ENCODE measurements at places on chromosomes 2 and 18. TPM values are rescaled to one million over a fixed set of nuclear protein-coding genes. Genes with fewer than 3 reads are reported as not detected.

- DNase-seq: no peak
These were observed 103.3 kb upstream of the RBBP8 start for GRCh38 chr18:22829781-22830180.

DNA sequence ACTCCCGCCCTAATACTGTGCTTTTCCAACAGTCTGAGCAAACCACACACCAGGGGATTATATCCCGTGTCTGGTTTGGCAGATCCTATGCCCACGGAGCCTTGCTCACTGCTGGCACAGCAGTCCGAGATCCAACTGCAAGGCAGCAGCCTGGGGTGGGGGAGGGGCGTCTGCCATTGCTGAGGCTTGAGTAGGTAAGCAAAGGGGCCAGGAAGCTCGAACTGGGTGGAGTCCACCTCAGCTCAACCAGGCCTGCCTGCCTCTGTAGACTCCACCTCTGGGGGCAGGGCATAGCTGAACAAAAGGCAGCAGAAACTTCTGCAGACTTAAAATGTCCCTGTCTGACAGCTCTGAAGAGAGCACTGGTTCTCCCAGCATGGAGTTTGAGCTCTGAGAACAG, 44.2 kb downstream of the LNPK start:
- DNase-seq: peak; percentile 3

Gene ANKRD30BL
- not detected for total RNA-seq

GRCh38 chr2:219632760-219633105, 5.3 kb downstream of the SLC4A3 start:
- no peak for DNase-seq

DNA sequence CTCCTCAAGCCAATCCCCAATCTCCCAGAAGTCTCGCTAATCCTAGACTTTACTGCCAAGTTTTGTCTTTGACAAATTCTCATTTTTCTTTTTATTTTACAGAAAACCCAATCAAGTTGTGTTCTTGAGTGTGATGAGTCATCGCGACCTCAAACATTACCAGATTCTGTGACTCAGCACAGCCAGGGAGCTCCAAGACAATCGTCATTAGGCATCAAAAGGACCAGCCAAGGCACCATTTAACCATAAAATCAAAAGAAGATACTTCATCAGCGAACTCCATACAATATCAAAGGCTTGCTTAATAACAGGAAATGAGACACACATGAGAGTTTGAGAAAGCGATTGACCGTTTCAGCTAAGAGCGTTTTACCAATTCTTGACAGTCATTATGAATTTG, 146.2 kb upstream of the AGAP1 start:
- DNase-seq: no peak

DNA sequence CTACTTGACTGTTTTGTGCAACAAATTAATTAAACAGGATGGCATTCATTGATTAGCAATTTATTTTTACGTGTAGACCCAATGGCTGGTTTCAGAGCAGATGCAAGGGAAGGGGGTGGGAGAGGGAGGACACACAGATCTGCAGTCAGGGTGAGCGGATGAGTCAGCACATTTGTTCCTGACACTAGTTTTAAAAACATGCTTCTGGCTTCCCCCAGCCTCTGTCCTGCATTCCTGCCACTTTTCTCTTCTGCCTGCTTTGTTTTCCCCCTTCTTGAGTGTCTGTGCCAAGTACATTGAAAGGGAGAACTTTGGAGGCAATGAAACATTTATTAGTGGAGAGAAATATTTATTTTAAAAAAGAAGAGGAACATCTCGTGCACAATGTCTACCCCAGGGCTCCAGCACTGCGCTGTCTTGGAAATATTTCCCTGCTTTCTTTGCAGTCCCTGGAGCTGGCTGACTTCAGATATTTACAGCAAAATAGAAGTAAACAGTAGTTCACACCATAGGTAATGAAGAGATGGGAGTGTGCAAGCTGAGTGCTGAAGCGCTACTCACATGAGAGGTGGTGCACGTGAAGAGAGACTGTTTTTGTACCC, 52.2 kb downstream of the NRP2 start:
- DNase-seq: no peak

Gene GKN2
- total RNA-seq: not detected

Gene ASPRV1
- total RNA-seq: 0.81 TPM

- DNase-seq: no peak
These were observed 42.1 kb upstream of the KCNG2 start for GRCh38 chr18:79755496-79756142.

Gene E2F6
- 4.2 TPM for total RNA-seq

Gene CAPN14
- total RNA-seq: 0.20 TPM

Gene DES
- not detected for total RNA-seq

DNA sequence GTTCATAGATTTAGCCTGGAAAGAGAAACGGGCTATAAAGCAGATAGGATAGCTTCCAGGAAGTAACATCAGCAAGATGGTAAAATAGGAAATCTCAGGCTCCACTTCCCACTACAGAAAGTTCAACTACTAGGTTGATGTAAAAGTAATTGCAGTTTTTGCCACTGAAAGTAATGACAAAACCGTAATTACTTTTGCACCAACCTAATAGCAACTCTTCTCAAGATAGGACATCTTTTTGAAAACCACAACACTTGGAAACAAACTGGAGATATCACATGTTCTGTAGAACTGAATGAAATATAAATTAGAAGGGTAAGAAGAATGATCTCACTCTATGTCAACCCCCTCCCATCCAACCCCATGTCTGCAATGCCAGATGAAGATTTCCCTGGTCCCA, 1154.3 kb downstream of the BCL11A start:
- no peak for DNase-seq

Gene THSD7B
- total RNA-seq: not detected

GRCh38 chr18:59554796-59555335, 142.4 kb downstream of the CCBE1 start:
- DNase-seq: no peak

- DNase-seq: no peak
These were observed 119.1 kb downstream of the CDC42EP3 start for GRCh38 chr2:37552339-37552738.

GRCh38 chr2:60479226-60480088, 74.0 kb downstream of the BCL11A start:
- no peak for DNase-seq

DNA sequence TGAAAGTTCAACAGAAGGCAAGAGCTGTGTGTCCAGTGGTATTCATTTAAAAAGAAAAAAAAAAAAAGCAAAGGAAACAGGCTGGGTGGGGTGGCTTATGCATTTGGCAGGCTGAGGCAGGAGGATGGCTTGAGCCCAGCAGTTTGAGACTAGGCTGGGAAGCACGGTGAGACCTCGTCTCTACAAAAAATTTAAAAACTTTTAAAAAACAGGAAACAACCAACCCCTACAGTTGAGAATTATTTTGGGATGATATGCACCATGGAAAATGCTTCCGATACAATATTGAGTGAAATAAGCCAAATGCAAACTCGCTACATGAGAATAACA, 31.2 kb downstream of the PTPN18 start:
- no peak for DNase-seq

- no peak for DNase-seq
These were observed 42.4 kb upstream of the ATL2 start for GRCh38 chr2:38419499-38419898.

DNA sequence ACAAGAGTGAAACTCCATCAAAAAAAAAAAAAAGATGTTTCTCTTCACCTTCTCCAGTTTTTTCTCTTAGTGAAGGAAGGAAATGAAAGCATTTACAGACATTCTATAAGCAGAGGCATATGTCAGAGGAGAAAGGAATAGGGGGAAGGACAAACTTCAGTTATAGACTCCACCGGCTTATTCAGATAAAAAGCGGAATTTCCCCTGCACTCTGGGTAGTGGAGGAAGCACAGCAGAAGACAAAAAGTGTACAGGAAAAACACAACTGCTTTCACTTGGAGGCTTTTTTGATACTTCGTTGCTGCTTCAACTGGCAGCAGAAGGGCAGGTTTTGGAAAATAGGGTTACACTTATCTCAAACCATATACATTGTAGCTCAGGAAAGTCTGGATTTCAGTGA, 3.2 kb upstream of the MGAT4A start:
- DNase-seq: peak; percentile 70

Gene FOXD4L1
- total RNA-seq: not detected

DNA sequence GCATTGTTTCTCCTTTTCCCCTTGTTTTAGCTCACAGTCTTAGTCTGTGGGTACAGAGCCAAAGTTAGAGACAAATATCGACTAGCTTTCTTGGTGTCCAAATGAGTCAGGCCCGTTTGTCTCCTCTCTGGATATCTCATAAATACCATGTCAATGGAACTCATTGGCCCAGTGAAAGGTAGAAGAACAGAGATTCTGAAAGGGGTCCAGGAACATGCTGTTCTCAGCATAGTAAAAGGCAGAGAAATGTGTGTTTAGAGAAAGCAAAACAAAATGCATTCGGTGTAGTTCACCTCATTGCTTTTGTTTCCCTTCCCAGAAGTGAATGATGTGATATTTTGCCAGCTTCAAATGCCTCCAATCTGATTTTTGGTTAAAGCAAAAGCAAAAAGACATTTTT, 238.6 kb upstream of the SLC8A1 start:
- no peak for DNase-seq

DNA sequence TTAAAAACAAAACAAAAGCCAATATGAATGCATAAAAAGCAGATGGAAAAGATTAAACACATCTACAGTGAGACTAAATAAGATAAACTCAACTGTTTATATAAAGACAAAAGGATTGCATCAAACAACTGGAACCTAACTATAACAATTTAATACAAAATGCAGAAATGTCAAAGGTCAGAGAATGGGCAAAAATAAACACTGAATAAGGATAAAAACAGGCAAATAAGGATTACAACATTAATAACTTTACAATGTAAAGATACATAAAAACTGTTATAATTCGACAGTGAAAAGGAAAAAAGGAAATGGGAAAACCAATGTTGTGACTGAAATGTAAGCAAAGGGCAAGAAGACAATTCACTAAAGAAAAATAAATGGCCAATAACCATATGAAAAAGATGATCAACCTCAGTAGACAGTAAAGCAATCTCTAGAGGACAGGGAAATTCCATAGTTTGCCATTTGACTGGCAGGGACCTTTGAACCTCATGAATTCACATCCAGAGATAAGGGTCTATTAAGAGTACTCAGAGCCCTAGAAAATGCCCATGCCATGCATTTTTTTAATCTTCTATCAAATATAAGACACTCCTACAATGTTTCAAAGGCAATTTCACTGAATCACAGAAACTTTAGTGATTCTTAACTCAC, 83.7 kb downstream of the TMEM131 start:
- no peak for DNase-seq

GRCh38 chr18:63283305-63284094, 36.1 kb downstream of the BCL2 start:
- no peak for DNase-seq

DNA sequence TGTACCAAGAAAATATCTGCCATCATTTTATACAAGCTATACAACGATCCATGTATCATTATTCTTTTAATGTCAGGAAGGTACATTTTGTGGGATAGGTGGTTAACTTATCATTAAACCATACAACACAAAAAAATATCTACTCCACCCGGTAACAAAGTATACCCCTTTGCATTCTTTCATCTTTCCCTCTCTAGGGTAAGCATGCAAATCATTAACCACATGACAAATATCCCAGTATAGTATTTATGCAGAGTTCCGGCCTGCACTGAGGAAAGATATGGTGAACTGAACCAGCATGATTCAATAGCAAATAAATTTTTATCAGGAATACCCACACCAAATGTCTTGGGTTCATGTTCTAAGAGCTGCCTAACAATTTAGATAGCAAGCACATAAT, 22.5 kb upstream of the SULT1C2 start:
- DNase-seq: no peak

DNA sequence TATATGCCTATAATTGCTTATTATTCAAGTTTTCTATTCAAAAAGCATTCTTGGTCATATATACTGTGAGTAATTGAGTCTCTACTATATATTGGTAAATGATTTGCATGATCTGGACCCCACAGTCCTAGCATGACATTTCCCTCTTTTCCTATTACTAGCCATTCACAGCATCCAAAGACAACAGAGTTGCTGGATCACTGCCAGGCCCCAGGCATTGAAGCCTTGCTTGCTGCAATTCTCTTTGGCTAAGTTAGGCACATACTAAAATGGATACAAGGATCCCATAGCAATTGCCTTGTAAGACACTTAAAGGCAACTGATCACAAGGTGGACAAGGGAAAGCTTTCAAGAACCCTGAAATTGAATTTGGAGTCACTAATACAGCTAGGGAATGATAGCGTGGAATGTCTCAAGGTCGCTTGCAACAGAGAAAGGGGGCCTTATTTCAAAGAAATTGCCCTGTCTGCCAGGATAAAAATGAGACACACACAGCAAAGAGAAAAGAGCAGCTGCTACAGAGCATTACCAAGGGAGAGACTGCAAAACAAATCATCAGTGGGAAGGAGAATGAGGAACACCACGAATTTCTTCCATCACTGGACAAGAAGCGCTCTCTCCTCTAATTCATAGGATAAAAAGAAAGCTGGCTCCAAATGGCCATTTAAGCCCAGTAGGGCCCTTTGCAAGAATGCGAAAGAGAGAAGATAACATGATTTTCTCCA, 77.1 kb upstream of the EPHA4 start:
- DNase-seq: no peak

GRCh38 chr2:236158969-236159777, 9.0 kb downstream of the GBX2 start:
- DNase-seq: no peak

Gene ATF2
- 44.7 TPM for total RNA-seq

- peak; percentile 24 for DNase-seq
These were observed 17.0 kb downstream of the THNSL2 start for GRCh38 chr2:88187038-88187676.

Gene LOXL3
- total RNA-seq: not detected

Gene MOGAT1
- total RNA-seq: not detected

Gene AGXT
- not detected for total RNA-seq

Gene HMSD
- total RNA-seq: not detected

DNA sequence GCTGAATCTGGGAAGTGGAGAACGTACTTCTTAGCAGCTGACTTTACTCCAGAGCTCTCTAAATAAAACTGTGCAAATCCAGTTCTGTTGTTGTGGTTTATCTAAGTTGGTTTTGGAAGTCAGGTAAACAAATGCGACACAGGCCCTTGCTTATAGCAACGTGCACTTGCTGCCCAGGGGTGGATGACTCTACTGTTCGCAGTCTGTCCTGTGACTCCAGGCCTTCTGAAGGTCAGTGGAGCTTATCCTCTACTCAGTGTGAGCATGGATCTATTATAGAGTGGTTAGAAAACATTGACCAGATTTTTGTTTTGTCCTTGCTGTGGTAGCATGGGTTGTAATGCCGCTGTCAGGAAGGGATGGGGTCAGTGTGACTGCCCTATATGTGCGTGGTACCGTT, 89.1 kb downstream of the ZNF236 start:
- DNase-seq: no peak

Gene NEB
- total RNA-seq: 1.8 TPM

DNA sequence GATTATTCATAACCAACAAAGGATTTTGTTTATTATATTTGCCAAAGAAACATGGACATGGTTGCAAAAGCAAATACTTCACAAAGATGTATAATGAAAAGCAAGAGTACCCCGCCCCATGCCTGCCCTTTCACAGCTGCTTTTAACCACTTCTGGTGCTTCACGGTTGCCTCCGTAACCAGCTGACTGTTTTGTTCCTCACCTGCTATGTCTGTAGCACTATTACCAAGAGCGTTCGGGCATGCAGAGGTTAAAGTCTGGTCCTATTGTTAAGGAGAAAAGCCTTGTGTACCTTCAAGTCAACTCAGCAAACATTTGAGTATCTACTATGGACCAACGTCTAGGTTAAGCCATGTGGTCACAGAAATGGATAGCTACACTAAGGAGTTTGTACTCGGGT, 115.2 kb upstream of the FOSL2 start:
- DNase-seq: no peak

Gene FBXO36
- total RNA-seq: 0.52 TPM

Measured in CD4-positive, alpha-beta T cell (primary cell).